ENCODE measurements at places on chromosomes 4 and X. TPM values are rescaled to one million over a fixed set of nuclear protein-coding genes. Genes with fewer than 3 reads are reported as not detected.

DNA sequence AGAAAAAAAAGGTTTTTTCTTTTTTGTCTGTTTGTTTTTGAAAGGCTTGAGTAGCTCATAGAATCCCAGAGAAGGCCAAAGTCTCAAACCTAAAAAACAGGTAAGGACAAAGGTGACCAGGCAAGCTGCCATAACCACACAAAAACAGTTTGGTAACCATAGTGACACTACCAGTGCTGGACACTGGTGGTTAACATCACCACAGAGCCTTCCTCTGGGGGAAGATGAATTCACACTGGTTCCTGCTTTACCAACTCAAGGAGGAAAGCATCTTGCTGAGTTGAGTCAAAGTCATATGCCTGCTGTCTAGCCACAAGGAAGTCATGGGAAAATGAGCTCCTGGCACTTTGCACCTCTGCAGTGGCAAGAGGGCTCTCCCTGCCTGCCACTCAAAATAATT, 32.5 kb downstream of the IDS start:
- H3K27ac ChIP-seq: no peak overlapping the region
- DNase-seq: no peak
- no peak overlapping the region for H3K4me3 ChIP-seq
- H3K4me1 ChIP-seq: peaks cover 9% of the 10 kb centered on the region
- no peaks in the 10 kb centered on the region for H3K27me3 ChIP-seq
- H3K36me3 ChIP-seq: no peaks in the 10 kb centered on the region

- no peak for DNase-seq
- peaks cover 2% of the 10 kb centered on the region for H3K36me3 ChIP-seq
- no peak overlapping the region for H3K27ac ChIP-seq
- H3K4me1 ChIP-seq: peaks cover 3% of the 10 kb centered on the region
Measured at GRCh38 chr4:39616651-39617050, 22.0 kb downstream of the SMIM14 start.

- H3K27me3 ChIP-seq: no peaks in the 10 kb centered on the region
- no peak overlapping the region for H3K27ac ChIP-seq
- no peak for DNase-seq
- no peaks in the 10 kb centered on the region for H3K4me1 ChIP-seq
- no peak overlapping the region for H3K4me3 ChIP-seq
Measured at GRCh38 chrX:126395909-126396308, 156.7 kb downstream of the DCAF12L1 start.

Gene SLC9B1
- 1.4 TPM for total RNA-seq

DNA sequence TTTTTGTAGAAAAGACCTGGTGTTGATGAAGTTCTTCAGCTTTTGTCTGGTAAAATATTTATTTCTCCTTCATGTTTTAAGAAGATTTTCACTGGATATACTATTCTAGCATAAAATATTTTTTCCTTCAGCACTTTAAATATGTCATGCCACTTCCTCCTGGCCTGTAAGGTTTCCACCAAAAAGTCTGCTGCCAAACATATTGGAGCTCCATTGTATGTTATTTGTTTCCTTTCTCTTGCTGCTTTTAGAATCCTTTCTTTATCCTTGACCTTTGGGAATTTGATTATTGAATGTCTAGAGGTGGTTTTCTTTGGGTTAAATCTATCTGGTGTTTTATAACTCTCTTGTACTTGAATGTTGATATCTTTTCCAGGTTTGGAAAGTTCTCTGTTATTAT, 35.6 kb upstream of the NMU start:
- H3K36me3 ChIP-seq: no peaks in the 10 kb centered on the region
- H3K27me3 ChIP-seq: peaks cover 20% of the 10 kb centered on the region
- no peak for DNase-seq
- H3K4me3 ChIP-seq: no peak overlapping the region
- peaks cover 3% of the 10 kb centered on the region for H3K4me1 ChIP-seq

DNA sequence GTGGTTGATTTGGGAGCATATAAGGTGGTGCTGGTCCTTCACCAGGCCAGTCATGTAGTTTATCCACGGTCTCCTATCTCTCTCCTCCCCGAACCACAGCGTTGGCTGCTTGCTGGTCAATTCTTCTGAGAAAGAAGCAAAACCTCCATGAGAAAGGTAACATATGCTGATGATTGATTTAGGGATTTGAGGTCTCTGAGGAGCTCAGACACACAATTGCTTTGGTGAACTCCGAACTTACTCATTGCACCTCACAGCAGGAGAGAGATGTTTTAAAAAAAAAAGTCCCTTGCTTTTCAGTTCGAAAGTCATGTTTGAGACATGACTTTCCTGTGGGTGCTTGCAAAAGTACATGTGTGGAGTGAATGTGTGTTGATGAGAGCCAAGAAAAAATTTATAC, 100.2 kb downstream of the TSPAN7 start:
- no peak overlapping the region for H3K27ac ChIP-seq
- no peak for DNase-seq
- H3K36me3 ChIP-seq: no peaks in the 10 kb centered on the region
- H3K27me3 ChIP-seq: no peaks in the 10 kb centered on the region
